Stimulated activated CD4-positive, alpha-beta T cell treated with anti-CD3 and anti-CD28 coated beads, Interleukin-12 subunit alpha, Interleukin-12 subunit beta, amount 100 ng/mL, for 48 hours (primary cell): ENCODE measurements at places on chromosomes 2 and 18.

- no peak for DNase-seq
Observed at GRCh38 chr2:162890690-162891311, 52.2 kb upstream of the KCNH7 start.

DNA sequence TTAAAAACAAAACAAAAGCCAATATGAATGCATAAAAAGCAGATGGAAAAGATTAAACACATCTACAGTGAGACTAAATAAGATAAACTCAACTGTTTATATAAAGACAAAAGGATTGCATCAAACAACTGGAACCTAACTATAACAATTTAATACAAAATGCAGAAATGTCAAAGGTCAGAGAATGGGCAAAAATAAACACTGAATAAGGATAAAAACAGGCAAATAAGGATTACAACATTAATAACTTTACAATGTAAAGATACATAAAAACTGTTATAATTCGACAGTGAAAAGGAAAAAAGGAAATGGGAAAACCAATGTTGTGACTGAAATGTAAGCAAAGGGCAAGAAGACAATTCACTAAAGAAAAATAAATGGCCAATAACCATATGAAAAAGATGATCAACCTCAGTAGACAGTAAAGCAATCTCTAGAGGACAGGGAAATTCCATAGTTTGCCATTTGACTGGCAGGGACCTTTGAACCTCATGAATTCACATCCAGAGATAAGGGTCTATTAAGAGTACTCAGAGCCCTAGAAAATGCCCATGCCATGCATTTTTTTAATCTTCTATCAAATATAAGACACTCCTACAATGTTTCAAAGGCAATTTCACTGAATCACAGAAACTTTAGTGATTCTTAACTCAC lies 83.7 kb downstream of the TMEM131 start:
- DNase-seq, result no peak

- DNase-seq, result no peak
Observed at GRCh38 chr2:104385743-104386142, 468.2 kb upstream of the POU3F3 start.

DNA sequence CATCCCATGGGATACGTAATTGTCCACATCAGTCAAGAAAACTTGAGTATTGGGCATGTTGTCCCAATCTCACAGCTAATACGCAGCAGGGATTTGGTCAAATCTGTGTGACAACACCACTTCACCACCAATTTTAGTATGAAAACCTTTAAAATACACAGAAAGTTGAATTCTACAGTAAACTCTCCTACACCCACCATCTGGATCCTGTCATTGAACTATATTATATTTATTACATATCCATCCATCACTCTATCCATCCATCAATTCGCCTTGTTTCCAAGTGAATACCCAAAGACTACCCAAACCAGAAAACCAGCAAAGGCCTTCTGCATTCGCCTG lies 846 bp upstream of the FKBP7 start:
- no peak for DNase-seq

- peak; percentile 35 for DNase-seq
Observed at GRCh38 chr18:80109676-80110078, 615 bp downstream of the ADNP2 start.

DNA sequence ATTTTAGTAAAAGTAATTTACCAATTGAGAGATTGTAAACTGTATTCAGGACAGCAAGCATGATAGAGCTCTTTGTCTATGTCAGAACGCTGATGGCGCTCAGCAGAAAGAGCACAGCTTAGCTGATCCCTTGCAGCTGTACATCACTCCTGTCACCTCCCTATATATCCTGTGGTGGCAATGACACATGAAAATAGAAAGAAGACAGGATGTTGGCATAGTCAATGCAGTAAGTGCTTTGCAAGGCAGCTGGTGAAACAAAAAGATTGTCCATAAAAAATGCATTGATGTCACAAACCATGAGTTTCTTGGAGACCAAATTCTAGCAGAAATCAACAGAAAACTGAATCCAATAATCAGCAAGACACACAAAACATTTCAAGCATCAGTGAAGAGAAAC lies 221.5 kb downstream of the RIT2 start:
- DNase-seq, result no peak

- no peak for DNase-seq
Observed at GRCh38 chr18:76824754-76825153, 2.4 kb downstream of the ZNF236 start.

- DNase-seq, result no peak
Observed at GRCh38 chr2:120109186-120110061, 96.5 kb downstream of the EPB41L5 start.

GRCh38 chr2:12318427-12319057 lies 398.2 kb upstream of the TRIB2 start:
- no peak for DNase-seq

- DNase-seq, result no peak
Observed at GRCh38 chr2:239005586-239005985, 157.7 kb downstream of the TWIST2 start.

DNA sequence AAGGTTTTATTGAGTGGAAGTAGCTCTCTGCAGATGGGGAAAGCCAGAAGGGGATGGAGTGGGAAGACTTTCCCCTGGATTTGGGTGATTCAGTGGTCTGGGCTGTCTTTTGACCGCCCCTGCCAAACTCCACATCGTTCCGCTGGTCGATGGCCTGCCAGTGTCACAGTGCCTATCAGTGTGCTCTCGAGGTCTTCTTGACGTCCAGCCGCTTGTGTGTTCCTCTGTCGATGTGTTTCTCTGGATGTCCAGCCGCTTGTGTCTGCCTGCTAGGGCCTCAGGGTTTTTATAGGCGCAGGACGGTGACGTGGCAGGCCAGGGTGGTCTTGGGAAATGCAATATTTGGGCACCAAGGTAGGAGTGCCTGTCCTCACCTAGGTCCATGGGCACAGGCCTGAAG lies 1371.4 kb upstream of the PIK3C3 start:
- DNase-seq, result no peak

DNA sequence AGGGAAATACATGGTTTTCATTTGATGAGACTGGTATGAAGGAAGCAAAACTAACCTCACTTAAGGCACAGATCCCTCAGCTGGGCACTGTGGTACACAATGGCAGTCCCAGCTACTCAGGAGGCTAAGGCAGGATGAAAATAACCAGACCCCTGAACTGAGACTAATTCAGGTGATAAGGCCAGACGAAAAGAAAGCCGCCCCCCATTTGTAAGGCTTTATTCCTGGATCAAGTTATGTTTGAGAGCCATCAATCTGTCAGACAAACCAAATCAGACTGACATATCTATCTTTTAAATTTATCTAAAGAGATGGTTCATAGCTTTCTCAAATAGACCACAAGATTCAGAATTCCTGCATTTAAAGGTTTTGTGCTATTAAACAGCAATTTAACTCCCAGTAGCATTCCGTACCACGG lies 4.1 kb downstream of the SRSF7 start:
- DNase-seq, result no peak
